ENCODE measurements at places on chromosomes 3 and 15. TPM values are rescaled to one million over a fixed set of nuclear protein-coding genes. Genes with fewer than 3 reads are reported as not detected.

The MITF gene
- total RNA-seq: 4.3 TPM

The ARHGEF26 gene
- total RNA-seq: 26.3 TPM

The MAP2K1 gene
- total RNA-seq: 73.8 TPM

The KIF23 gene
- 0.86 TPM for total RNA-seq

The PIF1 gene
- 0.93 TPM for total RNA-seq

The RPSA gene
- 280 TPM for total RNA-seq

The TUSC7 gene
- not detected for total RNA-seq

The RIOX2 gene
- total RNA-seq: 10.1 TPM

- DNase-seq: no peak
Measured at GRCh38 chr3:122366379-122366749, 16.7 kb downstream of the MIX23 start.

DNA sequence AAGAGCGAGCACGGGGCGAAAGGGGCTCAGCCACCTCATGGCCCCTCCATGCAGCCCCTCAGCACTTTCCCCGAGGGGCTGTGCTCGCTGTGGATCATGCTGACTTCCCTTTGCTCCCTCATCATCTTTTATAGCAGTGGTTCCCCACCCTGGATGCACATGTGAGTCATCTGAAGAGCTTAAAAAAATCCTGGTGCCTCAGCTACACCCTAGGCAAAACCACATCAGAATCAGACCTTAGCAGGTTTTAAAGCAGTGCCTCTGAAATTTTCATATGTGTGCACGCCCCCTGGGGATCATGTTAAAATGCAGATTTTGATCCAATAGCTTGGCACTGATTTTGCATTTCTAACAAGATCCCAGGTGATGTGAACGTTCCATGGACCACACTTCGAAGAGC lies 50.9 kb downstream of the FEM1B start:
- no peak for DNase-seq

- no peak for DNase-seq
Measured at GRCh38 chr15:84721371-84721770, 5.4 kb upstream of the SEC11A start.

- no peak for DNase-seq
Measured at GRCh38 chr15:89728254-89728653, 22.8 kb downstream of the MESP1 start.

- DNase-seq: no peak
Measured at GRCh38 chr15:60660290-60661051, 181.5 kb upstream of the ICE2 start.

DNA sequence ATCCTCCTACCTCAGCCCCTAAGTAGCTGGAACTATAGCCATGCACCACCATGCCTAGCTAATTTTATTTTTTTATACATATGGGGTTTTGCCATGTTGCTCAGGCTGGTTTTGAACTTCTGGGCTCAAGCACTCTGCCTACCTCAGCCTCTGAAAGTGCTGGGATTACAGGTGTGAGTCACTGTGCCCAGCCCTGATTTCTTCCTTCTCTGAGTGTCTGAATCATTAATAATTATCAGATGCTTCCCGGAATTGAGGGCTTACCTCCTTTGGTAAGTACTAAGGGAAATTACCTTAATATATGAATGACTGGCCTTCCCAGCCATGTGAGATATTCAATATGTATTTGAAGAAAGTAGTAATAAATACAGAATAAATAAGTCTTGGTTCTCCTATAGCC lies 7.2 kb downstream of the CLPX start:
- DNase-seq: no peak

- DNase-seq: no peak
Measured at GRCh38 chr15:88802991-88803240, 320 bp upstream of the ACAN start.

GRCh38 chr3:146177519-146177918 lies 16.5 kb upstream of the PLOD2 start:
- DNase-seq: no peak

- DNase-seq: no peak
Measured at GRCh38 chr3:110026421-110026820, 689.1 kb upstream of the DPPA4 start.

DNA sequence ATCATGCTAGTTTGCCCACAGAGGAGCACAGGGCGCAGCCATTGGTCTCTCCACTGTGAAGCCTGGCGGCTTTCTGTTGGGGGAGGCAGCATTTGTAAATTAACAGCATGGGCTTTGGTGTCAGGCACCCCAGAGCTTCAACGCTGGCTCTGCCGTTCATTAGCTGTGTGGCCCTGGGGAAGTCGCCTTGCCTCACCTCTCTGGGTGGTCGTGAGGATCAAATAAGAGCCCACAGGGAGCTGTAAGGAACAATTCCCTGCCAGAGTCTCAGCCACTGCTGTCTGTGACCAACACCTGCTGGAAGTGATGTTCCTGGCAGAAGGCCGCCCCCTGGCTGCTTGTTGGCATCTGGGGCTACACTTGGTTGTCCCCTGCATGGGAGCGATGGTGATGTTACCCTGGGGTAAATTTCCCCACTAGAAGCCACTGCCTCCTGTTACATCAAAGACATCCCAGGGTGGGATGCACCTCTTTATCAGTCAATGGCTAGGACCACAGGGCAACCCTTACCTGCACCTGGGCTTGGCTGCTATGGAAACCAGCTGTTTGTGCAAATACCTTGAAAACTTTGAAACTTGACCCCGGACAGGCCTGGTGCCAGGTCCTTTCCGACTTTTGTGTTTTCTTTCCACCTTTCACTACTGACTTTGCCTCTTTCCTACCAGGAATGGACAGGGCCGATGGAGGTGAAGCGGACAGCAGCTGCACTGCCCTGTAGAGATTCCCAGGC lies 36.9 kb downstream of the DNASE1L3 start:
- DNase-seq: peak; percentile 90
